Activated T-helper 17 cell treated with anti-CD3 and anti-CD28 coated beads, Interleukin-2, amount 50 U/mL, for 72 hours (primary cell): ENCODE measurements at places on chromosomes 6 and 20. TPM values are rescaled to one million over a fixed set of nuclear protein-coding genes. Genes with fewer than 3 reads are reported as not detected.
A peak's percentile ranks its signal among the peaks of the same experiment; 100 is the strongest.

GRCh38 chr6:121904559-121904958 is 469.1 kb downstream of the GJA1 start:
- no peak for ATAC-seq

- no peak for ATAC-seq
These were observed 998 bp downstream of the BMP2 start for GRCh38 chr20:6768228-6769140.

DNA sequence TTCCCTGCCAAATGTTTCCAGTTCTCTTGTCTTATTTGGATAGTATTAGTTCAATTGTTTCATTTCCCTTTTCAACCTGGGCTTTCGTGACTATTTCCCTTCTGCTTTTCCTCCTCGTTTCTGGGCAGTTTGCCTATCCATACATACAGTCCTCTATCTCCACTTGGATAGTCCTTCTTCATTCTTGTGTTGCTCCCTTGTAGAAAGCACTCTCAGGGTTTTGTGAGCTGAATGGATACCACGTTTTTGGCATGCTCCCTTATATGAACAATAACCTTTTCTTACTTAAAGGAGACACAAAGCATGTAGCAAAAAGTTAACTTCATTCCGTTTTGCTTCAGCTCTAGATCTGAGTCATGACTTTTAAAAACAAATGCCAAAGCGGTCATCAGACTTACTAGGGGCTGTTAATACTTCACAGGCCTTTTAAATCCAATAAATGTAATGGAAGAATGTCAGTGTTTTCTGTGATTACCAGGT is 16.6 kb downstream of the CRYBG1 start:
- no peak for ATAC-seq

DNA sequence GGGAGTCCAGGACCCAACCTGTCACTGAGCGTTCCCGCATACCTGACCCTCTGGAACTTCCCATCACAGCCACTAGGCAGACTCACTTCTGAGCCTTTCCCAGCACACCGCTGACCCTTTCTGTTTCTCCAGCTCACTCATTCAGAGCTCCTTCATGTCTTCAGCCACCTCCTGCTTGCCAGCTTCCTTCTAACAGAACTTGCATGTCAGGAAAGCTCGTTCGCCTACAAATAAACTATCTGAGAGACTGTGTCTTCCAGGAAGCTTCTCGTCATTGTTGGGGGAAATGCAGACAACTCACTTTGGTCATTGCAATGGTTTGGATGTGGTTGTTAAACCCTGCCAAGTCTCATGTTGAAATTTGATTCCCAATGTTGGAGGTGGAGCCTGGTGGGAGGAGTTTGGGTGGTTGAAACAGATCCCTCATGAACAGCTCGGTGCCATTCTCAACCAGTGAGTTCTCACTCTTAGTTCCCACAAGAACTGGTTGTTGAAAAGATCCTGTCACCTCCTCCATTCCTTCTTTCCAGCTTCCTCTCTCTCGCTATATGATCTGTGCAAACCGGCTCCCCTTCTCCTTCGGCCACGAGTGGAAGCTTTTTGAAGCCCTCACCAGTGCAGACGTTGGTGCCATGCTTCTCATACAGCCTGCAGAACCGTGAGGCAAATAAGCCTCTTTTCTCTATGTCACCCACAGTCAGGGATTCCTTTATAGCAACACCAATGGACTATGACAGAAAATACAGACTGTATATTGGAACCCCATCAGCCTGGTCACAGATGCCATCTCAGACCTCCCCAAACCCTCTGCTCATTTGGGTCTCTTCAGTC is 1.4 kb upstream of the MUC21 start:
- no peak for ATAC-seq

DNA sequence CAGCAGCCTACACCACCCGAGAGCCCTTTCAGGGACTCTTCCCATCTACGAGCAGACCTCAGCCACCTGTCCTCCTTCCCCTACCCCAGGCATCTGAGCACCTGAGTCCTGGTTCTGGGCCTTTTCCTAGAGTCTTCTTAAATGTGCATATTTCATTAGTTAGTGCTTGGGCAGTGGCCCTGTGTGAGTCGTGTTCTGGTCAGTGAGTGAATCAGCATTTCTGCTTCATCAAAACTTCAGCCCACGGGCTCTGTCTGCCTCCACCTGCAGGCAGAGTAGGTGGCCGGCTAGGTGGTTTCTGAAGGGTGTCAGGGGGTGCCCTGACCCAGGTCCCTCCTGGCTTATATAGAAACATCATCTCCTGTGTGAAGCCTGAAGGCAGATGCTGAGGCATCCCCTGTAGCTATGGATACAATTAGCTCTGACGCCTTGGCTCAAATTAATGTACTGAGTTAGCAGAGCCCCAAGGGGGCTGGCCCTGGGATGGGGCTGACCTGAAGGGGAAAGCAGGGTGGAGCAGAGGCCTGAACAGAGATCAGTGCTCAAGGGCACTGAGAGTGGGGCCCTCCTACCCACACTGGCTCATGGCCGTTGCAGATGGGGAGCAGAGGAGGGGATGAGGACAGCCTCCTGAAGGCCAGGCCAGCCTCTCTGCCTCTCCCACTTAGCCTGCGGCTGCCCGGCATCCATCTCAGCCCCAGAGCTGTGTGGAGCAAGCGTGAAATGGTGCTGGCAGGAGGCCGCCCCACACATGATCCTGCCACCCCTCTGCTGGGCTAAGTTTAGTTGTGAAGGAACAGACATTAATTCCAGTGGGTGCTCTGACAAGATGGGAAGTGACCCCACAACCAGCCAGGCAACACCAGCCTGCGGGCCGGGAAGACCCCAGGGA is 13.6 kb downstream of the IP6K3 start:
- ATAC-seq = no peak

DNA sequence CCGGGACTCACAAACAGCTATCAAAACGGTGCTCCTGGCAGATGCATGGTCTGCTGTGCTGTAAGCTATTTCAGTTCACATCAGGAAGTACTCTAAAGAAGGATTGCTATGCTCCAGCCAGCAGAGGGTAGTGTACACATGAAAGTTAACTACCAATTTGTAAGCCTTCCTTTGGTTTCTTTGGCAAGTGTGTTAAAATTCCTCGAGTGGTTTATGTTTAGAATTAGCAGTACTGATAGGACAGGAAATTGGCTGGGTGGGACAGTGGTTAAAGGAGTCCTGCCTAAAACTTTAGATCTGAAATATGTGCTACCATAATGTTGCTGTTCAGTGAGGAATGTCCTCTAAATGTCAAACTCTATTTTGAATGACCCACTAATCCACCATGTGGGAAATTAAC is 47.4 kb downstream of the TRMT11 start:
- ATAC-seq = no peak

GRCh38 chr6:45586216-45587171 is 208.8 kb upstream of the SUPT3H start:
- peak; percentile 52 for ATAC-seq

DNA sequence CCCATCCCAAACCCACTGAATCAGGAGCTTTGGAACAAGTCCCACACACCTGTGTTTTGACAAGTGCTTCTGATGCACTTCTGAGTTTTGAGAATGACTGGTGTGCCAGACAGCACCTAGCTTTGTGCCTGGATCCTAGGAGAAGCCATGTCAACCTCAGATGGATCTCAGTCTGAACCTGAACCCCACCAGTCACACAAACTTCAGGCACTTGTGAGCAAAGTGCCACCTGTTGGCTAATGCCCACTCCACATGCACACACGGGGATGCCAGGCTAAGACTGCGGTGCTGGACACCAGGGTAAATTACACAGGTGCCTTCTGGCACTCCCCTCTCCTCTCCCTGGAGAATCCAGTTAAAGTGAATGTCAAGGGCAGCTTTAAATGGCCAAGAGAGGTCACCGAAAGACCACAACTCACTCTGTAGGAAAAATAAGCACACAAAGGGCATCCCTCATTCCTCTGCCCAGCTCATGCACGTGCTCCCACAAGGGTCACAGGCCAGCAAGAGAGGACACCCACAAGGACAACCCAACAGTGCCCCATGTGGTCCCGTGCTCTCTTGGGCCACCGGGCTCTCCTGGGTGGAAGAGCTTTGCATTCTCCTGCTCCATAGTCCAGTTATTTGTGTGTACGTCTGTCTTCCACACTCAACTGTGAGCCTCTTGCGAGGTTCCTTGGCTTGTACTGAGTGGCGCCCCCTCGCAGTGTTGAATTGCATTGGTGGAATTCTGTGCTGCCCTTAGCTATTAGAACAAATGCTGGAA is 45.6 kb downstream of the TAF8 start:
- no peak for ATAC-seq

DNA sequence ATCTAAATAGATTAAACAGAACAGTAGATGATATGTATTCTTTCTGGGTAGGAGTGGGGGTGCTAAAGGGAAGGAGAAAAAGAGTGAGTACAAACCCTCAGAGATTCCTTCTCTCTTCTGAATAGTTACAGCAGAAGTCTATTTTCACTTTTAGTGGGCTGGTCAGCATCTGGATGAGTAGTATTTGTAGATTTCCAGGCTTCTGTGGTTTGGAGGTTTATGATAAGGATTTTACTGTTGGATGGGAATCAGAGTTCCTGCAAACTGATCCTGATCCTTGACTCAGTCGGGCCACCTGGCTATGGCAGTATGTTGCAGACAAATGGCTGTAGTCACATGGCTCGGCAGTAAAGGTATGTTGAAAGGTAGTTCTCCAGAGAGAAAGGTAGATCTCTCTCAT is 84.3 kb upstream of the IFNGR1 start:
- no peak for ATAC-seq

- peak; percentile 87 for ATAC-seq
These were observed 478.8 kb downstream of the CD83 start for GRCh38 chr6:14596410-14596809.

DNA sequence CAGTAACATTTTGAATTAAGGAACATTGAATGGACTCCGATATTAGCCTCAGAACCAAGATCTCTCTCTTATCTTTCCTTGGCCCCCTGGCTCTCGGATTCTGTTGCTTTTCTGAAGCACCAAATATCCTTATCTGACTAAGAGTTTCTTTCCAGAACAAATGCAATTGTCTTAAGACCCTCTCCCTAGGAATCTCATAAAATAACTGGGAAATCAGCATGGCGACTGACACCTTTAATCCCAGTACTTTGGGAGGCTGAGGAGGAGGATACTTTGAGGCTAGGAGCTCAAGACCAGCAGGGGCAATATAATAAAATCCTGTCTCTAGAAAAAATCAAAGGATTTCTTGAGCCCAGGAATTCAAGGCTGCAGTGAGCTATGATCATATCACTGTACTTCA is 984.5 kb downstream of the HACE1 start:
- no peak for ATAC-seq

DNA sequence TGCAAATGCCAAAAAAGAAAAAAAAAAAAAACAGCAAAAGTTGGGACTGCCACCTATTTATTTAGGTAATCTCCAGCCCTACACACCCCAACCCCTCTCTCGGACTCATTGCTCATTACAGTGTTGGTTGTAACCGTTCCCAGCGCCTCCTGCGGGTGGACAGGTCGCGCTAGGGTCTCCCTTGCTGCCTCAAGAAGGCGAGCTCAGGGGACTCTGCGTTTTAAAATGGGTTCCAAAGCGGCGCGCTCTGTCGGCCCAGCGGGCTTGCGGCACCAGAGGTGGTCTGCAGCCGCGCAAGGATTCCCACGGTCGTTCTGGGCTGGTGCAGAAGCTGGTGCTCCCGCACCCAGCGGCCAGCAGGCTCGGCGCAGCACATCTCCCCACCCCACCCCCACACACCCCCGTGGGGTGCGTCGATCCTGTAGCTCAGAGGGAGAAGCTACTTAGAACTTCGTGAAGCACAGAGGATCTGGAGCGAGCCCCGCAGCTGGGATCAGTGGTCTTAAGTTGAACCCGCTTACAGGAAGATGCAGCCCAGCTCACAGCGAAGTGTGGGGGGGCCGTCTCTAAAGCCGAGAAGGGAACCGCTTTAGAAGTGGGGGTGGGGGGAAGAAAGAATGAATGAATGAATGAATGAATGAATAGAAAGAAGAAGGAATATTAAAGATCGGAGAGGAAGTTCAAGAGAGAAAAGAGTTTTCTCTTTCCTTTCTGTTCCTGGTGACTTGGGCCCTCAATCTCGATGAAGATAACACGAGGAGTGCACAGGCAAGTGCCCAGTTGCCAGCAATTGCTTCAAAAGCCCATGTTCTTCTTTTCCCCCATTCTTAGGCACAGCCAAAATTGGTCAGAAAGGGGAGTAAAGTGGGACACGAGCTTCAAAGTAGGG is 780 bp downstream of the TFAP2A start:
- ATAC-seq = no peak

MAFB gene
- not detected for total RNA-seq

- no peak for ATAC-seq
These were observed 7.3 kb upstream of the CGA start for GRCh38 chr6:87102151-87102621.

DNA sequence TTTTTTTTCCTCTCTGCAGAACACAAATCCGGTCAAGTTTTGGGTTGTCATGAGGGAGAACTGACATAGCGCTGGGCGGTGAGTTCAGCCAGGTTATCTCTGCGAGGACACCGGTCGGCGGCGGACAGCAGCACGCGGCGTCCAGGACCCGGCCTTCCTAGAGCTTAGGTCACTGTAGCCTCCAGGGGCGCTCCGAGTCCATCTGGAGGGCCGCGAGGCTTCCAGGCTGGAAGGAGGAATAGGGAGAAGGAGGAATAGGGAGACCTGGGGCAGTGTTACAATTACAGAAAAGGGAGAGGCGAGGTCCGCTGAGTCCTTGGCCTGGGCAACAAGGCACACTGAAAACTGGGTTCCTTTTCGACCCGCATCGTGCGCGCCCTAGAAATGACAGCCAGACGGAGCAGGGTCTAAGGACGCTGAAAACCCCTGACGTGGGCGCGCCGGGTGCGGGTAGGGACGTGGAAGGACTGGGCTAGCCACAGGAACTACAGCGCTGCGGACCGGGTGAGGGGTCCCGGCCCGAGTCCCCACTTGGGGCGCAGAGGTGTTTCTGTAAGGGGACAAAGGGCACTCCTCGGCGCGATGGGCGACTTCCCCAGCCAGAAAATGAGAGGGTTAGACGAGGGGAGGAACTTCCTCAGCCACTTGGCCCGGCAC is 536 bp upstream of the FNDC1 start:
- ATAC-seq = peak; percentile 13

B3GALT4 gene
- 4.0 TPM for total RNA-seq

GRCh38 chr6:170007468-170008293 is 256.3 kb downstream of the ERMARD start:
- ATAC-seq = no peak

DNA sequence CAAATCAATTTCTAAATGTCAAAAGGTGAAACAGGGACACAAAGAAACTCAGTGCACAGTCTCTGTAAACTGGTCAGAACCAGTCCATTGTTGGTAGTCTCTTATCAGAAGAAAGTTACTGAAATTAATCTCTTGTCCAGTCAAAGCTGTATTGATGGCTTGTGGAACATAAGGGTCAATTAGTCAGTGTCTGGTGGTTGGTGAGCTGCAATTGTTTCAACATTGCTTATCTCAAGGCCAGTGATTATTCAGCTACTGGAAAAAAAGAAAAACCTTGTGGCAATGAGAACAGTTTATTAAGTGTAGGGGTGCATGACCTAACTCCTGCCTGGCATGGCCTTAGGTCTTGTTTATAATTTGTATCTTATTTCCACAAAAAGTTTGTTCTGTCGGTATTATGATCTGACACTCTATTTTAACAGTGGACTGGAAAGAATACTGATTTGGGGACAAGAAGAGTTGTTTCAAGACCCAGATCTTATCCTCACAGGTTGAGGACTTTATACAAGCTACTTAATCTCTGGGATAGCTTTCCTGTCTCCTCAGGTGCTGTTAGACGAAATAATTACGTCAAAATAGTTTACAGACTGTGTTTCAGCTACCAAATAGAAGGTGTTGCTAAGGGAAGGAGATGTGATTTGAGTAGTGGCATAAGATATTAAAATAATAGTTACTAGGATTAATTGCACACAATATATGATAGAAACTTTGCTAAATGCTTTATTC is 520.0 kb upstream of the IRAK1BP1 start:
- ATAC-seq = no peak

GRCh38 chr6:14113976-14114375 is 3.6 kb upstream of the CD83 start:
- no peak for ATAC-seq

EYS gene
- total RNA-seq = not detected

METTL24 gene
- not detected for total RNA-seq
